ENCODE measurements at places on chromosomes 3 and 15.
A peak's percentile ranks its signal among the peaks of the same experiment; 100 is the strongest.

DNA sequence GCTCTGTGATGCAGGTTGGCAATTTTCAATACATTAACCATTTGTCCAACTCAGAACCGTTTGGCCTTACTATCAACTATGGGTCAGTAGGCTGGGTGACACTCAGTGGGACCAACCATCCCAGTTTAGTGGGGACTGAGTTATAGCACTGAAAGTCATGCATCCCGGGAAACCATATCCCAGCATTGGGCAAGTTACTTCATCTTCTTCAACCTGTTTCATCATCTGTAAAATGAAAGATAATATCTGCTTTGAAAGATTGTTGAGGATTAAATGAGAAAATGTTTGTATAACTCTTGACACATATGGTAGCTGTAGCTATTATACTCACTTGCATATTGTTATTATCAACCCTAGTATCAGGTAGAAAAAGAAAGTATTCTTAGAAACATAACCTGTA lies 11.9 kb downstream of the RAB27A start:
- H3K27me3 ChIP-seq = no peaks in the 10 kb centered on the region
- no peak for DNase-seq
- no peaks in the 10 kb centered on the region for H3K36me3 ChIP-seq
- H3K4me1 ChIP-seq = no peaks in the 10 kb centered on the region
- no peak overlapping the region for H3K27ac ChIP-seq

DNA sequence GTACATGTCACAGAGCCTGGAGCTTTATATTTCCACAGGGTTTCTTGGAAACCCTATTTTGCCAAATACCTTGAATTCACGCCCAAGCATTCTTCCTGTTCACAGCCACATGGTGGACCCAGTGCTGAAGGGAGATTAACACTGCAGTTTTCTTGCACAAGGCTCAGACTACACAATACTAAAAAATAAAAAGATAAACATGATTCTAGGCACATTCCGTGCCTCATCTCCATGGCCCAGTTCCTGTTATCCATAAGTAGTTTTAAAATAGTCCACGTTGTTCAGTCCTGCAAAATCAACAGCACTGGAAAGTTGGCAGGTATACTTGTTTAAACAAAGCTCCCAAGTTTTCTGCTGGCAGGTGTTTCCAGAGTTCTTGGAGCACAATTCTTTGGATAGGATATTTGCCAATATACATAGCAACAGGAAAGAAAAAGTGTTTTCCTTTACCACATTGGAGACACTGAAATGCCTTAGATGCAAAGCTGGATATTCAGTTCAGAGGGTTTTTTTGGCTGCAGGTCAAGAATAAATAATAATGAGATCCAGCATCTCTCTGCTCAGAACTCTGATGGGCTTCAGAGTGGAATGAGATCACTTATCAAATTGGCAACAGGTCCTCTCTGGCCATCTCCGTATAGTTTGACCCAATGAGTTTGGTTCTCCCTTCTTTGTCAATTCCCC lies 88.1 kb upstream of the TGFBR2 start:
- no peak overlapping the region for H3K27ac ChIP-seq
- no peak overlapping the region for H3K4me3 ChIP-seq
- DNase-seq = no peak
- no peaks in the 10 kb centered on the region for H3K36me3 ChIP-seq
- H3K27me3 ChIP-seq = no peaks in the 10 kb centered on the region

DNA sequence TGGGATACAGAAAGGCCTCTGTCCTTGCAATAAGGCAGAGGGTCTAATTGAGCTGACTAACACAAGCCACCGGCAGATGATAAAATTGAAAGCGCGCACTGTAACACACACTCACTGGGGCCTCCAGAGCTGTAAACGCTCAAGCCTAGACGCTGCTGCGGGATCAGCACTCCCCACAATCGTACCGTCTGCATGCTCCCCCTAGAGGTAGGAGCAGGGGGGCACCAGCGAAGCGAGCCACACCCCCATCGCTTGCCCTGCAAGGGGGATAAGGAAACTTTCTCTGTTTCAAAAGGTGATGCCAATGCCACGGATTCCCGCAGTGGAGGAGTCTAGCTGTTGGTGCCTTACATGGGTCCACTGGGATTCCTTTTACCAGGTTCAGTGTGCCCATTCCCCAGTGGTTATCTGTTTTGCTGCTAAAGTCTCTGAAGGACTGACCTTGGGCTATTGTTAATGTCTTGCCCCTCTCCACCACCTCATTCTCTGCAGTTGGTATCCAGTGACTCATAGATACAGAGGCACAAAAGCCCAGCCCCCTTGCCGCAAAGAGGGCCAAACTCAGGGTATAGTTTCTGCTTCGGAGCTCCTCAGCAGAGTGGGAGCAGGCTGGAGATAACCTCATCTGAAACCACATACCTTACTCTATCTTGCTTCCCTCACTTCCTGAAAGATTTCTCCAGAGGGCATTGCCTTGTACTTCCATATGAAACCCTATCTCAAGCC lies 139.3 kb upstream of the KBTBD8 start:
- H3K27ac ChIP-seq = no peak overlapping the region
- H3K4me1 ChIP-seq = peaks cover 31% of the 10 kb centered on the region
- H3K4me3 ChIP-seq = no peak overlapping the region
- no peaks in the 10 kb centered on the region for H3K36me3 ChIP-seq
- DNase-seq = peak; percentile 51
- H3K27me3 ChIP-seq = no peaks in the 10 kb centered on the region

DNA sequence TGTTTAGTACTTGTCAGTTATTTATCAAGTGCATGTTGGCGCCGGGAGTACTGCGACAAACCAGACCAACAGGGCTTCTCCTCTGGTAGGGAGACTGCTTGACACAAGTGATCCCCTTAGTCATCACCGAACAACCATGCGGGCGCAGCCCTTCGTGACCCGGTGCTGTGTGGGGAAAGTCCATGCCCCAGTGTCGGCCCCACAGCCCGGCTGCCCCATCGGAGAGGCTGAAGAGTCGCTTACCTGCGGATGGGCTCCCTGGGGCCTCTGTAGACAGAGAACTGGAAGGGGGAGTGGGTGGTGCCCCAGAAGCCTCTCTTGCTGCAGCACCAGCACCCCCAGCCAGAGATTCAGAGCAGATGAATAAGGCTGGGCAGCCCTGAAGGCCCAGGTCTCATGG lies 90.3 kb upstream of the PRR23E start:
- DNase-seq = no peak
- H3K27me3 ChIP-seq = no peaks in the 10 kb centered on the region
- H3K27ac ChIP-seq = no peak overlapping the region

- no peak overlapping the region for H3K4me3 ChIP-seq
- no peak overlapping the region for H3K27ac ChIP-seq
- H3K36me3 ChIP-seq = no peaks in the 10 kb centered on the region
- DNase-seq = no peak
- H3K27me3 ChIP-seq = no peaks in the 10 kb centered on the region
These were observed 9.0 kb downstream of the CNTN3 start for GRCh38 chr3:74605437-74605836.

DNA sequence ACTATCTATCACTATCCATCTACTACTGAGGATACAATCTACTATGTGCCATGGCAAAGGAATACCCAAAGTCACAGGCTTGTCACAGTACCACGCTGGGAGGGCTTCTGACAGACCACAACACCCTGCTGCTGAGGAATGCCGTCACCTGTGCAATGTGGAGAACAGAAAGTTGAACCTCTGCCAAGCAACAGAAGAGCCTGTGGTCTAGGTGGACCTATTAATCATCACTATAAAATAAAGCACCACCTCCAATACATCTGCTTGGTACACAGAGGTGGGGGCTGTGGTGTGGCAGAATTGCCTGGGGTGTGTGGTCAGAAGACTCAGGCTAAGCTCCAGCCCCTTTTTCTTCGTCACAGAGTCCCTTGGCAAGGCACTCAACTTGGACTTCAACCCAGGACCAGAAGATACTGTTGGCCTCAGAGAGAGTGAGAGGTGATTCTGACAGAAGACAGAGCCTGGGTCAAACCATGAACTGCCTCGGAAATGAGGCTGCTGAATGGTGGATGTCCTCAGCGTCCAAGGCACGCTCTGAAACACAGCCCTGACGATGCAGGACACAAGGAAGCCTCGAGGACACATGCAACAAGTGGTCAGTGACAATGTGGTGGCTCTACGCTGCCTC lies 189.4 kb upstream of the CHRNA7 start:
- H3K36me3 ChIP-seq = no peaks in the 10 kb centered on the region
- H3K4me3 ChIP-seq = no peak overlapping the region
- H3K27ac ChIP-seq = no peak overlapping the region
- H3K4me1 ChIP-seq = peaks cover 5% of the 10 kb centered on the region
